ENCODE measurements at places on chromosomes 3 and 15.
A peak's percentile ranks its signal among the peaks of the same experiment; 100 is the strongest.

DNA sequence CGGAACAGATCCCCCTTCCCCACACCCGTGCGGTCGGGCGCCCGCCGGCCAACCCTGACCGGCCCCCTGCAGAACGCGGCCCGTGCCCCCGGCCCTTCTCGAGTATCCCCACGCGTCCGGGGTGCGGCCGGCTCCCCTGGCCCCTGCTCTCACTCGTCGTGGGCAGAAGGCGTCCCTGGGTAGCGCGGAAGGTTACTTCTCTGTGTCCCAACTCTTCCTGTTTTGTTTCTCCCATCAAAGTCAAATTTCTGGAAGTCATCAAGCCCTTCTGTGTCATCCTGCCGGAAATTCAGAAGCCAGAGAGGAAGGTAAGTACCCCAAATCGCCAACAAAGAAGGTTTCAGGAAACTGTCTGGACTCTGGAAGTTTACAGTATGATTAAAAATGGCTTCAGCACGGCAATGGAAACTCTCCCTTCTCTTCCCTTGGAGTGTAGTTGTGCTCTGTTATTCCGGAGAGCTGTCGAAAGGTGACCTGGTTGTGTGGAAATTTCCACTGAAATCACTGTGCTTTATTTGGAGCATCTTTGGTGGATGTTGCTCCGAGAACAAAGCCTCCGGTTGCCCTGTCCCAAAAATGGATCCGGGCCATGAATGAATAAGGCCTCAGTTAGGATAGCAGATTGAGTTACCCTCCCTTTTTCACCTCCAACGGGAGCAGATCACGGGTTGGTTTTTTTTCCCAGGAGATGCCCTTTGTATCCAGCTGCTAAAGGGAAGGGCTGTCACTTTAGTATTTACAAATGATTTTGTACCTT, 536 bp downstream of the SEC61A1 start:
- no peak for DNase-seq

GRCh38 chr3:42894698-42895579, 11.0 kb upstream of the ZNF662 start:
- DNase-seq: no peak

GRCh38 chr15:59245559-59245958, 38.9 kb downstream of the LDHAL6B start:
- no peak for DNase-seq

GRCh38 chr3:10515884-10516495, 10.6 kb upstream of the ATP2B2 start:
- DNase-seq: no peak

GRCh38 chr3:47522082-47522987, 8.8 kb upstream of the ELP6 start:
- peak; percentile 53 for DNase-seq

DNA sequence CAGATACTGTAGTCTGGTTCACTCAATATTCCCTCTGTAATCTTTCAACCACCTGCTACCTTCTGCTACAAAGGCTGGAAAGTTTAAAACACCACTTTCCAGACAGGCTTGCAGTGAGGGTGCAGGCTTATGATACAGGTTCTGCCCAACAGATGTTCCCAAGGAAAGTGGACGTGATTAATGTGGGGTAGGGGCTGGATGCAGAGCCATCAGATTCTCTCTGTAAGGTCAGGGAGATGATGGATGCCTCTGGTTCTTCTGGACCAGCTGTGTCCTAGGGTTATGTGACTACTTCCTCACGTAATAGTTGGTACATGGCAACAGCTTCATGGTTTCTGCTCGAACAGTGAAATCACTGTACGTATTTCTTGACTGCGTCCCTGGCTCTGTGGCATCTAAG, 11.1 kb downstream of the GPR176 start:
- no peak for DNase-seq
